ENCODE measurements at places on chromosomes 1 and 21.

DNA sequence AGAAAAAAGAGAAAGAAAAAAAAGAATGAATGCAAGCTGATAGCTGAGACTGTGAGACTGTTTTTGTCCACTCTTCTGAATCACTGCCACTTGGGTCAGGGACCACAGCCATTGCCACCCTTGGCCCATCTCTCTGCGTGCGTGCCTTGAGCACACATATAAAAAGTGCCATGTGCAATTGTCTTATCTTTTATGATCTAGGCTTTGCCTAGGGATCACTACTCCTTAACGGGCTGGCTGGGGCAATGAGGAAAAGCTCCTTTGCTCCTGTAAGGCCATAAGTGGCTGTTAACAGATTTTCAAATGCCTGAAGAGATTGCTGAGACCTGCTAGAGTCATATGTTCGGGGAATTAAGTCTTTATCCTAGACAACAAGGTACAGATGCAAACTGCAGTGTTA, 8.2 kb downstream of the SPATA46 start:
- no peak for DNase-seq

DNA sequence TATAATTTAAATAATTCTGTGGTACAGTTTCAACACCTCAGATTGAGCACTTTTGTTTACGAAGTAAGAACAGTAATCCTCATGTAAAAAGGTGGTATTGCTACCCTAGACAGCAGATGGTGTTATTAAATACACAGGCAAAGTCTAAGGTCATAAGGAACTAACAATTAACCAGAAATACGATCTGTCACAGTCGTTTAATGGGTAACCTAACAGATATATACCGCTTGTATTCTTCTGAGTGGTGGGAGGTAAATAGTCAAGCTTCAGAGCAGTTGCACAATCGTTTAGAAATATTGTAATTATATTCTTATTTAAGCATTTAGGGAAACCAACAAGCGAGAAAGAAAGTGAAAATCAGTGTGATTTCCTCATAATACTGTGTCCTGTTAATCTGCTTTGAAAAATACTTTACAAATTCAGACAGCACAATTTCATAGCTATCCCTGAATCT, 9.8 kb upstream of the IRF2BP2 start:
- no peak for DNase-seq

- DNase-seq: no peak
These were observed 13.2 kb downstream of the KLHDC8A start for GRCh38 chr1:205343431-205344065.

GRCh38 chr1:201554789-201555592, 16.1 kb downstream of the NAV1 start:
- no peak for DNase-seq

- no peak for DNase-seq
These were observed 5.1 kb upstream of the SRARP start for GRCh38 chr1:15998929-15999328.

DNA sequence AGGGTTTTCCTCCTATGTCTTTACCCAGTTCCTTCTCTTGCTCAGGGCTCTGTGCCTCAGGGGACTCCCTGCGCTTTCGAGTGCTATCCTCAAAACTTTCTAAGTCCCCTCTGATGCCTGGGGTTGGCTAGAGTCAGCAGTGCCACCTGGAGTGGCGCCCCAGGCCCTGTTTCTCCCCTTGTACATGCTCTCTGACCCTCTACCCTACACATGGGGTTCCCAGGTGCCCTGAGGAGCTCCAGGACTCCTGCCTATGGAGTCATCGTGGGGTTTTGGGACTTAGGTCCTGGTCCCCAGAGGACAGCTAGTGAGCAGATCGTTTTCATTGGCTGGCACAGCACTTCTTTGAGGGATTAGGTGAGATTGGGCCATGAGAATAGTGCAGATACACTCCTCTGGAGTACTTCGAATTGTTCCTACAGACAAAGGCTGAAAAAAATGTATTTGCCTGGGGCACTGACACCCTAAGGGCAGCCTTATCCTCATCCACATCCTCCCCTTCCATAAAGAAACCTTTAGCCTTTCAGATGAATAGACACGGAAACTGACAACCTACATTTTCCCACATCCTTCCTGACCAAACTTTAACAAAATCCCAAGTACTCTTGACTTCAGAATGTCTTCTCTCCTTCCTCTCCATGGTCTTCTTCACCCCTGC, 41.5 kb downstream of the LGR6 start:
- no peak for DNase-seq

DNA sequence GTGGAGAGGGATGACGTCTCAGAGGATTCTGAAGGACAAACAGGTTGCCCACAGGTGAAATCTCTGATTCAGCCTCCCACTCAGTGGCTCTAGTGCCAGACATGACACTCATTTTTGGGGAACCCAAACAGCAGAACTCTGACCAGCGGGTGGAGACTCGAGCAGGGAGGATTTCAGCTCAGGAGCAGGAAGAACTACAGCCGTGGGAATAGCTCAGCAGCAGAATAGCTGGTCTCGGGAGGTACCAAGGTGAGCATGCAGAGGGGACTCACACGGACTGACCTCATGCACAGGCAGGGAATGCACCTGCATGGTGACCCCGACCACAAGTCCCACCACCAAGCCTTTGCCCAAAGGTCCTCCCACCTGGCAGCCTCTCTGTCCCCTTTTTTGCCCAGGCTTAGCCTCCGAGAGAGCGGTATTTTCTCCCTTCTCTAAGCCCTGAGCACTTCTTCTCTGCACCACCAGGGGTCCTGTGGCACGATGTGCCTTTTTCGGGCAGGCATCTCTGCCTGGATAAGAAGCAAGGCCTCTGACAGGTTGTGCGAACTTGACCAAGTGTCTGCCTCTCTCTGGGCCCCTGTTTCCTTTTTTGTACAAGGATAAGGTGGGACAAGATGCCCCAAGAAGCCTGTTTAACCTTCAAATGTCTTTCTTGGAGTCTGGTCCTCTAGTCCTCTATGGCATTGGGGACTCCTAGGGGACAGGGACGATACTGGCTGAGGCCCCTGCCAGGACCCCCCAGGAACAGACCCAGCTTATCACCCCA, 8.8 kb upstream of the FGR start:
- DNase-seq: no peak

DNA sequence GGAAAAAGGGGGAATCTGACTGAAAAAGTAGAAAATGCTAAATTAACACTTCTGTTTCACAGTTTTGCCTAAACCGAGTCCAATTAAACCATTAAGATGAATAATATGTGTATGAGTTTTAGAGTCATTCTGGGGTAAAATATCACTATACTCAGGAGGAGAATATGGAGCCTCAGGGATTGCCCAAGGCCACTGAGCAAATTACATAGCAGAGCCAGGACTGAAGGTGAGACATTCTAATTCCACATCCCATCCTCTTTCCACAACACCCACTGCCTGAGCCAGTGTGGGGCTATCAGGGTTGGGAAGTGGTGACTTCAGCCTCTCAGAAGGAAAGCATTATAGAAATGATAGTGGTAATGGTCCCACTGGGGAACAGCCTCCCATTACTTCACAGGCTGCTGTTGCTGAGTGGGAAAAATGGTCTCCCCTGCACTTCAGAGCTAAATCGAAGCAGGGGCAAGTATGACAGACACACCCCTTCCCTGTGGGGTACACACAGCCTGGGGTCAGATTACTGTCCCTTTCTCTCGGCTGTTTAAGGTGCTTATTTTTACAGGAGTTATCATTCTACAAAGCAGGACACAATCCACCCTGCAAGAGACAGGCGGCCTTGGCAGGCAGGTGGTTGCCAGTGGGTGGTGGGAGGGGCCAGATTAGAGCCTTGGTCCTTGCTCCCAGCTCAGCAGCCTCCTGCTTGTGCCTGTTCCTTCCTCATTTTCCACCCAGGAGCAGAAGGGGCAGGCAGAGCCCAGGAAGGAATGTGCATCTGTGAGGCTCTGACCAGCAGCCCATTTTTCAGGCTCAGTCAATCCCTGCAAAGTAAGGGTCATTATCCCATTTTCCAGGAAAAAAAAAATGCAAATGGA, 9.5 kb upstream of the BCAR3 start:
- no peak for DNase-seq

DNA sequence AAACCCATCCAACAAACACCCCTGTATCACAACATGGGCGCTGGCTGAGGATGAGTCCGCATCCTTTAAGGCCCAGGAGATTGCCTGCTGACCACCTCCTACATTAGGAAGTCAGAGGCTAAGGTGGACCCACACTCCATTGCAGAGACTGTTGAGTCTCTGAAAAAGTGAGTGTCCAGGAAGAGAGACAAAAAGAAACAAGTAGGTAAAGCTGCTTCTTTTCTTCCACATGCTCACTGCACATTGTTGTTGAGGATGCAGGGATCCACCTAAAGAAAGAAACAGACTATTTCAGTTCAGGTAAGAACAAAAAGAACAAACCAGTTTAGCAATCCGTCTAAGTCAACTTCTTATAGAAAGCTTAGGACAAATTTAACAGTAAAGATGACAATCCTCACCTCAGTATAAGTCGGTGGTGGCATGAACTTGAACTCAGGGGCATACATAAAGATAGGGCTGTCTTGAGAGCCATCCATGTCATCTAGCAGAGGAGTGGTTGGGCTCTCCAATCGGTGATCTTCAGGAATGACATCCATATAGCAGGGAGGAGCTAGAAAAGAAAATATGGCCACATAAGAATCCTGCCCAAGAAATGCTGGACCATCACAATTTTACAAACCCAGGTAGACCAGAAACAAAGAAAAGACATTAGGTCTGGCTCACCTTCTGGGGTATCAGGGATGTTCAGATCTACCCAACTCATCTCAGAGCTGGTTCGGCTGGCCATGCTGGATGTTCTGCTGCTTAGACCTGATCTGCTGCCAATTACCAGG, 2.6 kb downstream of the TXNIP start:
- DNase-seq: no peak

DNA sequence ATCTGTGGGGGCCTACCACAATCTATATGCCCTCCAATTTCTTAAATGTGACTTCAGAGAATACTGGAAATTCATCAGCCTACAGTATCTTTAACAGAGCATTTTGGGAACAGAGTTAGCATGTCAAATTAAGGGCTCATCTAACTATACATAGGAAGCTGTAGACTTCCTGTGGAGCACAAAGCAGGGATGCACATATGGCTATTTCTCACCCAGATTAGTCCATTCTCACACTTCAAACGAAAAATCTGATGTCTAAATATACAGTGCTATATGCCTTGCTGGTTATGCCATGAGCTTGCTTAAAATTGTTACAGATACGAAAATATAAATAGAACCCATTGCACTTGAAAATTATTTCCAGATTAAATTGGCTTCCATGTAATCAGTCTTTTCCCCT, 1922.8 kb downstream of the MRPL39 start:
- DNase-seq: no peak

GRCh38 chr1:82849460-82849859, 1048.7 kb downstream of the ADGRL2 start:
- DNase-seq: no peak

DNA sequence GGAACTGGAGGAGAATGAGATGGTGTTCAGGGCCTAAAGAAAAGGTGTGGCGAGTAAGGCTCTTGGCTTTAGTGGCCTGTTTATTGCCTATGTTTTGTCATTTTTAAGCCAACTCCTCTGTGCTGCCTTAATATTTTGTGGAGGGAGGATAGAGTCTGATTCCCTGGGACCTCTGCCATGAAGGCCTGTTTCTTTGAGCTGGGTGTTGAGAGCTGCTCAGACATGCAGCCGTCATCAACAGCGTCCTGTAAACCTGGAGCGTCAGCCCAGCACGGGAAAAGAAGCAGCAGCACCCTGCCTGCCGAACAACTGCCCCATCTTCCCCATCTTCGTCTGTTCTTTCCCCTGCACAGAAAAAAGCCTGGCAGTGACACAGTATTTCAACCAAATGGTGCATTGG, 27.1 kb upstream of the SNX27 start:
- DNase-seq: no peak

- no peak for DNase-seq
These were observed 22.8 kb downstream of the CYYR1 start for GRCh38 chr21:26550326-26550725.

- DNase-seq: peak; percentile 25
These were observed 13.4 kb downstream of the EYA3 start for GRCh38 chr1:28074892-28075511.

GRCh38 chr1:230633469-230633868, 8.8 kb upstream of the COG2 start:
- DNase-seq: no peak

DNA sequence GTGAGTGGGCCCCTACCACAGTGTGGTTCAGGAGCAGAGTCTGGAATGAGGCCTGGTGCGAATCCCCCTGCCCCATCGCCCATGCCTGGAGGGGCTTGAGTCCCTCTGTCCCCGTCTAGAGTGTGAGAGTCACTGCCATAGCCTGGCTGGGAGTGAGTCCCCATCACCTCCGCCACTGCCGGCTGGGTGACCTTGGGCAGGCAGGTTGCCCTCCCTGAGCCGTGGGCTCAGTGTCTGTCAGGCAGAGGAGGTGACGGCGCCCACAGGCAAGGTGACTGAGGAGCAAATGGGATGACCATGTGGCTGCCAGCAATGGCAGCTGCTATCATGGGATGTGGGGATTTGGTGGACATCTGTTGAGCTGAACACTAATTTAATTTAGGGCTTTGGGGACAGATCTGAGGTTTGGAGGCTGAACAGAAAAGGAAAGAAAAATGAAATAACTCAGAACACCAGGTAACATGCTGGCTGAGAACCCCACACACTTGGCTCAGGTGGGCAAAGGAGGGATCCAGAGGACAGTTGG, 38.1 kb upstream of the GPR153 start:
- no peak for DNase-seq
